ENCODE measurements at places on chromosomes 12 and 14.

- DNase-seq, result no peak
These were observed 79.3 kb downstream of the ARF6 start for GRCh38 chr14:49972131-49972671.

DNA sequence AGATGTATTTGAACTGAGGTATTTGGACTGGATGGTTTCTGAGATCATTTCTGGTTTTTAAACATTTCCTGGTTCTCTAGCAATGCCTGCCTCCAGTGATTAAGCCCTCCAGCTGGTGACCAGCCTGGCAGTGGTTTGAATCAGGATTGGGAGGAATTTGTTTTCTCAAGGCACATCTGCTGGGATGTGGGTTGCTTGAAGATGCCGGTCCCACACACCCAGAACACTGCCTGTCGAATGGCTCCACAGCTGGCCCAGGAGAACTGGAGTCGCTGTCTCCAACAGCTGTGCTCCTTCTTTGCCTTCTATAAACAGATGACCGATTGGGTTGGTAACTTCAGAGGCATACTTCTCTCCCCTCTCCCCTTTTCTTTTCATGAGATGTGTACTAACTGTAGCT is 258.0 kb upstream of the DDHD1 start:
- no peak for DNase-seq

GRCh38 chr14:83470466-83470865 is 1936.8 kb upstream of the SEL1L start:
- no peak for DNase-seq

GRCh38 chr14:96304956-96305355 is 48.9 kb downstream of the BDKRB1 start:
- no peak for DNase-seq

All from Caco-2 (cell line).